Liver (tissue), 10 donors: ENCODE measurements at places on chromosomes 1 and 21. TPM values are rescaled to one million over a fixed set of nuclear protein-coding genes. Genes with fewer than 3 reads are reported as not detected.
A peak's percentile ranks its signal among the peaks of the same experiment; 100 is the strongest.

DNA sequence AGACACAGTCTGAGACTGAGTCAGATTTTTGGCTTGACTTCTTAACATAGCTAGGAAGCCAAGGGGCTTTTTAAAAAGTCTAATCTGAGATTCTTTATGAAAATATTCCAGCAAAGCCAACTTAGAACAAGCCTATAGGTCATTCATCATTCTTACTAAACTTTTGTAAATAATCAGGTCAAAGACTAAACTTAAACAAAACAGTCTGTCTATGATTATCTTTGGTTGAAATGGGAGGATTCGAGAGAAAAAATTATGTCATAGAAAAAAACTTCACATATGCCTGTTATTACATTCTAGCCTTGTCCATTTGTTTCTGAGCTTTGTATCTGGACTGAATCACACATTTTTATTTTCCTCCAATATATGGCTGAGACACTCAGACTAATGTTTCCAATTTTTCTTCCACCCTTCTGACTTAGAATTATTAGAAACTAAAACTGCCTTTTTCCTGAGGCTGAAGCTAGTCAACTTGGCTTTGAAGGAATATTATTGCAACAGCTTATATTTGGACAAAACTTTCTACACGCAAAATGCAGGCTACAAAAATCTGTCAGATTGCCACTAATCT, 83.3 kb downstream of the ETS2 start:
- no peak for DNase-seq

The DENND1B gene
- total RNA-seq: 13.7 TPM

The MGST3 gene
- 307 TPM for total RNA-seq

The KRTAP13-2 gene
- total RNA-seq: not detected

GRCh38 chr1:183131166-183131565, 54.9 kb upstream of the LAMC2 start:
- DNase-seq: no peak

The KCNN3 gene
- total RNA-seq: 0.14 TPM

The PPIAL4G gene
- 0.17 TPM for total RNA-seq

The ELF3 gene
- 10.1 TPM for total RNA-seq

GRCh38 chr1:226619031-226619430, 70.5 kb downstream of the STUM start:
- no peak for DNase-seq

The LIN9 gene
- total RNA-seq: 7.9 TPM

GRCh38 chr1:33169290-33170055, 12.4 kb downstream of the TRIM62 start:
- DNase-seq: no peak

DNA sequence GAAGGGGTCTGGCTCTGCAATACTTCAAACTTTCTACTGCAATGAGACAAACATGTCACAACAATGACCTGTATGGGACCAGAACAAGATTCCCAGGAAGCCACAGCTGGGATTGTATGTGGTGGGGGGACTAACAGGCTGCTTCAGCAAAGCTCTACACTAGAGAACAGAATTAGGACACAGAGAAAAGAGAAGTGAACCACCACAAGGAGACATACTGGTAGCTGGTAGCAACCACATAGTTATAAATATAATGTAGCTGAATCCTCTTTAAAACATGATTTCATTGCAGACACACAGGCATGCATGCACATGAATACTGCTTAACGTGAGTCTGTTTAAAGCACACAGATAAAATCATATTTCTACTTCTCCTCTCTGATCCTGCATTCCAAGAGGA, 3.5 kb upstream of the ILDR2 start:
- no peak for DNase-seq

DNA sequence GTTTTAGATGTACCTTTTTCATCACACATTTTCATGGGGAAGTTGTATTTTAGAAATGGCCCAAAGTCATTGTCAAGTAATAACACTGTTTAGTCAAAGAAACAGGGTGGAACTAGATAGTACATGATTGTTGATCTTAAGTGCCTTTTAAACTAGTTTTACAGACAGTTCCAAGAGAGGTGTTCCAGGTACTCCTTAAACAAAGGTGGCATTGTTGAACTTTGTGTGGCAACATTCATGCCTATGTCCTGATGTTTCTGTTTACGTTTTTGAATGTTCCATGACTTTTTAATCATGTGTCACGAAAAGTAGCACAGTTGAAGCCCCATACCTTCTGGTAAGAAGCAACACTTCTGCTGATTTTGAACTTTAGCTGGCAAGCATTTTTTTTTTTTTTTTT, 9.1 kb upstream of the SH3D21 start:
- DNase-seq: no peak

The NENF gene
- total RNA-seq: 6.6 TPM

DNA sequence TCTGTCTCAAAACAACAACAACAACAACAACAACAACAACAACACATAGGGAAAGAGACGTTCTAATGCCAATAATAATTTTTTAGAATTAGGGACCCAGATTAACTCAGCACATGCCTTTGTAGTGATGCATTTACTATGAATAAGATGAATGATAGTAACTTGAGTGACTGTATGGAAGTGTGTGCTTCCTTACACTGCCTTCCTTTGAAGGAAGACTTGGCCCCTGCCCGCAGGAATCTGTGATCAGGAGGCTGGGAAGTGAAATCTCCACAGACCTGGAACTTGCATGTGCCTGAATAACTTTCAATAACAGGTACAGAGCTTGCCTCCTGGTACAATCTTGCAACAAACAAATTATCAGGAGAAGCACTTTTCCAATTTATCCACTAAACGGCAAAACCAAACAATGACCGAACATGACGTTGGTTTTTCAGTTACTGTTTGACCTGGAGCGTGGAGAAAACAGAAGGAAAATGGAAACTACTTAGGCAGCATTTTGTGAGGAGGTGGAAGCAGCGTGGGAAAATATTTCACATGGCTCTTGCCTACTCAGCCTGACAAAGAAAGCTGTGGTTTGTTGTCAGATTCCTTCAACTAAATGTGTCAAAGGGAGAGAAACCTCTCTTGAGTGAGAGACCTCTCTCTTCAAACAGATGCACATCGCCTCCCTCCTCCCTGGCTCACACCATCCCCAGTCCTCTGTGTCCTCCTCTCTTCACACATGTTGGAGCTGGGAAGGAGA, 10.1 kb upstream of the ABCA4 start:
- no peak for DNase-seq

DNA sequence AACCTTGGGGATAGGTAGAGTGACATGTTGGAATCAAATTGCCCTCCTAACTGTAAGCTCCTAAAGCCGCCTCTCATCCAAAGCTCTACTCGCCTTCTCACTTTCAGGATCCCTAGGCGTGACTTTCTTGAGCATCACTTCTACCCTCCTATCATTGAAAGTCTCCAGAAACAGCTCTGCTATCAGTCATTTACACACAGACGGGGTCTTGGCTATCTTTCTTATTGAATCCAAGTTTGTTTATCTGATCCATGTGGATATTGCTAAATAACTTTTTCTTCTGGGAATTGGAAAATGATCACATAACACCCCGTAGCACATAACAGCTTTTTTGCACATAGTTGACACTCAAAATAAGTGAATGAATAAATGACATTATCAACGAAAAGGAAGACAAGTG, 216.4 kb upstream of the KIAA0040 start:
- DNase-seq: no peak

- no peak for DNase-seq
These were observed 113.2 kb upstream of the CYYR1 start for GRCh38 chr21:26686278-26686677.

The BNIPL gene
- 0.09 TPM for total RNA-seq

- no peak for DNase-seq
These were observed 18.4 kb upstream of the FRRS1 start for GRCh38 chr1:99784809-99785255.

The S100B gene
- 1.1 TPM for total RNA-seq

The PLPPR4 gene
- total RNA-seq: 0.61 TPM

DNA sequence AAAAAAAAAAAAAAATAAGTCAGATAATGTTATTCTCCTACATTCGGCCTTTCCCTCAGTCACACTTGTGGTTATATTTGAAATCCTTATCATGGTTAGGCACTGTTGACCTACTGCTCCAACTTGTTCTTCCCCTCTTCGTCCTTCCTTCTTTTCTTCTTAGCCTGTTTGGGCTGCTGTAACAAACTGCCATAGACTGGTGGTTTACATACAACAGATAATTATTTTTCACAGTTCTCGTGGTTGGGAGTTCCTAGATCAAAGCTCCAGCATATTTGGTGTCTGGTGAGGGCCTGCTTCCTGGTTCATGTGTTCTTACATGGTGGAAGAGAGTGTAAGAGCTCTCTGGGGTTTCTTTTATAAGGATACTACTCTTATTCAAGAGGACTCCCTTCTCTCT, 73.4 kb downstream of the RABGAP1L start:
- no peak for DNase-seq

The CYP4Z1 gene
- total RNA-seq: 0.09 TPM

DNA sequence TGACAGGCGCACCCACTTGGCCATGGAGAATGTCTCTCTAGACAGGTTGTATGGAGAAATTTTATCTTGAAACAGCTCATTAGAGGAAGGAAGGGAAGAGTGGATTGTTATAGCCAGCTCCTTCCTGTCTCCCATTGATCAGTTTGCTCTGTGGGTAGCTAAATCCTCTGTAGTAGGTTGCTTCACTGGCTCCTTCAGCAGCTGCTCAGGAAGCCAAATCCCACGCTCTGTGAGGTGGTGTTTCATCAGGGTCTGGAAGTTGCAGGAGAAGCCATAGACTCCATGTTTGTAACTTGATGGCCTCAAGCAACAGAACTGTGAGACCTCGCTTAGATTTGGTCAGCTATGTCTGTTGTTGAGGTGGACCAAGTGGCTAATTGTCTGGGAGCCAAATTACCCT, 6.8 kb upstream of the NFYC start:
- DNase-seq: no peak

GRCh38 chr1:1083416-1084371, 9.6 kb upstream of the RNF223 start:
- DNase-seq: no peak

The ARHGAP30 gene
- 8.9 TPM for total RNA-seq

GRCh38 chr21:38843806-38844503, 38.2 kb downstream of the ETS2 start:
- DNase-seq: no peak

GRCh38 chr1:108590441-108590840, 30.5 kb downstream of the EEIG2 start:
- no peak for DNase-seq

DNA sequence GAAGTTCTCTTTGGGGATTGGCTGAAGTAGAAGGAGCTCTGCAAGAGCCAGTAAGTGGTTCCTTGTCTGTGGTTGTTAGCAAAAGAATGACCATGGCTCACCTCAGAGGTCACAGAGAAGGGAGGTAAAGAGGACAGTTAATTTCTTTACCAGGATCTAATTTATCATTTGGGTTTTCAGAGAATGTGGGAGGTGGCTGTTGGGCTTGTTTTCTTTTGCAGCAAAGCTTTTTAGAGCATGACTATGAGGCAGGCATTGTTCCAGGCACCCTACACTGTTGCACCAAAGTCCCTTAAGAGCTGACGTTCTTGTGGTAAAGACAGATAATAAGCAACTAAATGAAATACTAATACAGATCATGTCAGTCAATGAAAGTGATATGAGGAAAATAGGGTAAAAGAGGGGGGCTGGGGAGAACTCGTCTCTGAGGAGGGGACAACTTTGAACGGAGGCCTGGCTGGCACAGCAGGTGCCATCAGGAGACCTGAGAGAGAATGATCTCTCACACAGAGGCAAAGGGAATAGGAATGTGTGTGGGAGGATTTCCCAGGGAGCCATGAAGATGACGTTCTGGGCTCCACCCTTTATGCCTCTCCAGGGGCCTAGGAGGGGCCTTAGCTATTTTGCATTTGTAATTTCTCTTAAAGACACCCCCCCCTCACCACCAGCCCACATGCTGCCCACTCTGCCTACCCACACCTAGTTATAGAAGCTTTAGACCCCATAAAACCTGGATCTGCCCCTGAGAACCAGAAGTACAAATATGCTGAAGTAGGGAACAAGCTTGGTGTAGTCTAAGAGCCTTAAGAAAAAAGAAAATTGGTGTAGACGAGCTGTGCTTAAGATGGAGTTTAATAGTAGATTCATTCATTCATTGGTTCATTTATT, 177.5 kb downstream of the ROR1 start:
- DNase-seq: no peak

GRCh38 chr1:166843769-166844596, 4.7 kb downstream of the POGK start:
- no peak for DNase-seq

The TRNP1 gene
- total RNA-seq: 1.3 TPM

The GPR157 gene
- 7.0 TPM for total RNA-seq

GRCh38 chr21:35002879-35003722, 46.0 kb downstream of the RUNX1 start:
- DNase-seq: no peak

The ANKRD34A gene
- total RNA-seq: 0.17 TPM

- DNase-seq: no peak
These were observed 10.0 kb downstream of the YBEY start for GRCh38 chr21:46295996-46296752.

The OR2L13 gene
- total RNA-seq: not detected

DNA sequence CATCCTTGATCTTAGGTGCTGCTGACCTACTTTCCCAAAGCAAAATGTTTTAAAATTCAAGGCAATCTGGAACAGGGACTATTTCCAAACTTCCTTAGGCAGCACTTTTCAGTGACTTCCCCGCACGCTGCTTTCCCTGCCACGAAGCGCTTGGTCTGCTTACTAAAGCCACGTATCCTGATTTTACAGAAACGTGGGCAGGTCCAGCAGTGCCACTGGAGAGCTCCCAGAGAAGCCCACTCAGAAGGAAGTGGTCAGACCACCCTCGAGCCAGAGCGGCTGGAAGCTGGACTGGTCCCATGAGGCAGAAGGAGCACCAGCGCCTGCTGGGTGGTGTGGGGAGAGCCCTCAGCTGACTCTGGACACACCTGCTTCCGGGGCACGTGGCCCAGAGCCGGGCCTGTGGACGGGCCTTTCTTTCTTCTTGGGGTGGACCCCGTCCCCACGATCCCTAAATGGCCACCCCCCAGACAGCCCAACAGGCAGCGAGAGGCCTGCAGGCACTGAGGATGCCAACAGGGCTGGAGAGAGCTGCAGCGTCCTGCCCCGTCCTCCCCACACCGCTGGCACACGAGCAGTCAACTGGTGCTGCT, 23.2 kb downstream of the PTTG1IP start:
- DNase-seq: no peak

- DNase-seq: no peak
These were observed 115.6 kb downstream of the TNFSF18 start for GRCh38 chr1:172935062-172935592.

GRCh38 chr21:46606427-46606813, 1.5 kb upstream of the S100B start:
- peak; percentile 25 for DNase-seq

DNA sequence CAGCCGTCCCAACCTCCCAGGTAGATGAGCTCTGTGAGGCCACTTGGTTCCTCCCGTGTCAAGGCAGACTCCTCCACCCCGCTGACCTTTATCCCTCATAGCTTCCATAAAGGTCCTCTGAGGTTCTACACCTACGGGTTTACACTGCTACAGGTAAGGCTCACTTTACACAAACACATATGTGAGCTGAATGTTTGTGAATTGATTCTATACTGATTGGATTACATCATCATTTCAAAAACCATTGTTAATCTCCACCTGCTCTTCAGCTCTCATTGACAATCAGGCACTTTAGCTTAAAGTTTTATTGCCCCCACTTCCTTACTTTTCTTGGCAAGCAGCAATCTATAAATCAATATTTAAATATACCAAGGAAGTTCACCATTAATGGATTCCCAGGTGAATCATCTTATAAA, 12.8 kb upstream of the RGS16 start:
- DNase-seq: no peak
